ENCODE measurements at places on chromosomes 13 and 19.

GRCh38 chr13:47146991-47147811 lies 250.3 kb upstream of the HTR2A start:
- no peak for DNase-seq

DNA sequence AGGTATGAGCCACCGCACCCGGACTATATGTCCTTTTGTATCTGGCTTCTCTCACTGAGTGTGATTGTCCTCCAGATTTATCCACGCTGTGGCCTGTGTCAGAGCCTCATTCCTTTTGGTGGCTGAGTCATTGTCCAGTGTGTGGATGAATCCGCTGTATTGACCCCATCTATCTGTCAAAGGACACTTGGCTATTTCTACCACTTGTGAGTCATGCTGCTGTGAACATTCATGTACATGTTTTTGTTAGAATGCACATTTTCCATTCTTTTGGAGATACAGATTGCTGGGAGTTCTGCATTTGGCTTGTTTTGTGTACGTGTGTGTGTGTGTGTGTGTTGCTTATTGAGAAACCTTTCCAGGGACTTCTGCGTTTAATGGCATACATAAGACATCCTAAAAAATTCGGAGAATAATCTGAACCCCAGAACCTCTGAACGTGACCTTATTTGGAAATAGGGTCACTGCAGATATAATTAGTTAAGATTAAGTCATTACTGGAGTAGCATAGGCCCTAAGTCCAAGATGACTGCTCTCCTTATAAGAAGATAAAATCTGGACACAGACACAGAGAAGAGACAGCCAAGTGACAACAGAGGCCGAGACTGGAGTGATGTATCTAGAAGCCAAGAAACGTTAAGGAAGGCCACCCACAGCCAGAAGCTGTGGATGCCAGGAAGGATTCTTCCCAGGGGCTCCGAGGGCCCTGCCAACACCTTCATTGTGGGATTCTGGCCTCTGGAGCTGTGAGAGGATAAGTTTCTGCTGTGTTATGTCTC lies 4.9 kb upstream of the GIPC3 start:
- peak; percentile 92 for DNase-seq

DNA sequence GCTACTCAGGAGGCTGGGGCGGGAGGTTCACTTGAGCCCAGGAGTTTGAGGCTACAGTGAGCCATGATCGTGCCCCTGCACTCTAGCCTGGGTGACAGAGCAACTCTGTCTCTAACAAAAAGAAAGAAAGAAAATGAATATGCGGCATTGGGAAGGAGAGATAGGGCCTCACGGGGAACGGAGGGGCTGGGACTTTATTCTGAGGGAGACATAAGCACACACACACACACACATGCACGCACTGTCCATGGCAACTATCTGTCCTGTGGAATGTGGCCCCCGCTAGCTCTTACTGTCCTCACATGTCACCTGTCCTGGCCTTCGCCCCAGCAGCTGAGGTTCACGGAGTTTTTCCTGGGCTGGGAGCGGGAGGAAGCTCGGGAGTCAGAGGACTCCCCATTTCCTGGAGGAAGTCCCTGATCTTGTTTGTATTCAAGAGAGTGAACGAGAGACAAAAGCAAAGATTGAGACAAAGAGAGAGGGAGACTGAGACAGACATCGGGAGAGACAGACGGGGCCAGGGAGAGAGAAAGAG lies 654 bp downstream of the STAP2 start:
- DNase-seq, result no peak

GRCh38 chr13:73893833-73894232 lies 240.4 kb downstream of the KLF12 start:
- no peak for DNase-seq

DNA sequence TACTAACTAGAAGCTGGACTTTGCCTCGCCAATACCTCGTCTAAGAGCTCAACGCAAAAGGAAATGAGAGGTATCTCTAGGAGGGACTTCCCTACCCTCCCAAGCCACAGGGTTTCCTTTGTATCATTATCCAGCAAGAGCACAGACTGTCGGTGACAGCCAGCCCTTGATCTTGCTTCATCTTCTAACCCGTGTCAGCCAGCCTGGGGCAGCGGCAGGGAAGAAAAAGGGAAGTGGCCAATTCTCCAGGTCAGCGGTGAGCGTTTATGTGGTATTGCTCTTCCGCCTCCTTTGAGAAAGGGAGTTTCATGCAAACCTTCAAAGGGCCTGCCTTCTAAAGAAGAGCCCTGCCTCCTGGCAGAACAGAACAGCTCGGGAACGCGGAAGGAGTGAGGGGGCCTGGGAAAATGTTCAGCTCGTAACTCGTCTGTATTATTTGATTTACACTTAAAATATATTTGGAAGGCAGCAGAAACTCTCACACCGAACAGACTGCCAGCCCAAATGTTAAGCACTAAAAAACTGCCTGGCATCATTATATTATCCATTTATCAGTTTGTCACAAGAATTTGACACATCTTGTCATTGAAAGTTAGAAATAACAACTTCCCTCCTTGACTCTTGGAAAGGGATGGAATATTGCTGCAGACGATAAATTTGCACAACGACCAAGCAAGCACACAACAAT lies 41.8 kb downstream of the EFNB2 start:
- DNase-seq, result no peak

GRCh38 chr19:34459614-34460013 lies 21.9 kb upstream of the WTIP start:
- no peak for DNase-seq

DNA sequence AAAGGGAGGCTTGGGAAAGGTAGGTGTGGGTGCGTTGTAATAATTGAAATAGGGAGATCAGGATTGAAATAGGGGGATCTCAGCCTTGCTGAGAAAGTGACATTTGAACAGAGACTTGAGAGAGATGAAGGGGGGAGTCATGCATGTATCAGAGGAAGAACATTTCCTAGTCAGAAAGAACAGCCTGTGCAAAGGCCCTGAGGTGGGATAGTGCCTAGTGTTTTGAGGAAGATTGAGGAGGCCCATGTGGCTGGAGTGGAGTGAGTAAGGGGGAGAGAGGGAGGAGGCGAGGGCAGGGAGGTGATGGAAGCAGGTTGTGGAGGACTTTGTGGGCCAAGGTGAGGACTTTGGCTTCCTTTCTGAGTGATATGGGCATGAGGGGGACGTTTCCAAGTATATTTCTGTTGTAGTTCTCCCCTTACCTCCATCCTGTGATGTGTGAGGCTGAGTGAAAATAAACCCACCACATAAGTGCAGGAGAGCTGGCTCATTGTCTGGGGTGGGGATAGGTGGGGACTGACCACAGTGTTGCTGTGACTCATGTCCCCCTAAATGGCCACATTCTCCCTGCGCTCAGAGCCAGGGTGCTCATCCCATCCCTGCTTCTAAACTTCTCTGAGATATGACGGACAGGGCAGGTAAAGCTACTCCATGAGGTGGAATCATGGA lies 17.8 kb downstream of the ACTL9 start:
- no peak for DNase-seq

DNA sequence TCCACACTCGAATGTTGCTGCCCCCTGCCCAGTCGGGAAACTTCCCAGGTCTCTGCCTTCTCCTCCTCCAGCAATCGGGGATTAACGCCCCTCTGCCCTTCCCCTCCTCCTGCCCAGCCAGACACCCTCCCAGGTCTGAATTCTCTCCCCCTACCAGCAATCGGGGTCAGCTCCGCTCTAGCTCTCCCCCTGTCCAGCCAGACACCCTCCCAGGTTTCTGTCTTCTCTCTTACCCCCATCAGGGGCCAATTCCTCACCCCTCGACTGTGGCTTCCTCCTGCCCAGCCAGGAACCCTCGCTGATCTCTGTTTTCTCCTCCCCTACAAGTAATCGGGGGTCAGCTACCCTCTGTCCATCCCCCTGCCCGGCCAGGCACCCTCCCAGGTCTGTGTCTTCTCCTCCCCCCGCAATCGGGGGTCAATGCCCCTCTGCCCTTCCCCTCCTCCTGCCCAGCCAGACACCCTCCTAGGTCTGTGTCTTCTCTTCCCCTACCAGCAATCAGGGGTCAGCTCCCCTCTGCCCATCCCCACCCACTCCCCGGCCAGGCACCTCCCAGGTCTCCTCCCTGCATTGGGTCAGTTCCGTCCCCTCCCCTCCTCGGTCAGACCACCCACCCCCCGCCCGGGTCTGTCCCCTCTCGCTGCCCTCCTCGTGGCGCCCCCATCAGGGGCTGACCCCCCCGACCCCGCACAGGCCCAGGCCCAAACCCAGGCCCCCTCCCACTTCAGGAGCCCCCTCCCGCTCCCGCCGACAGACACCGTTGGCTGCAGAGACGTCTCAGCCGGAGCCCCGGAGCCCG lies 668 bp downstream of the ZFR2 start:
- DNase-seq, result no peak

DNA sequence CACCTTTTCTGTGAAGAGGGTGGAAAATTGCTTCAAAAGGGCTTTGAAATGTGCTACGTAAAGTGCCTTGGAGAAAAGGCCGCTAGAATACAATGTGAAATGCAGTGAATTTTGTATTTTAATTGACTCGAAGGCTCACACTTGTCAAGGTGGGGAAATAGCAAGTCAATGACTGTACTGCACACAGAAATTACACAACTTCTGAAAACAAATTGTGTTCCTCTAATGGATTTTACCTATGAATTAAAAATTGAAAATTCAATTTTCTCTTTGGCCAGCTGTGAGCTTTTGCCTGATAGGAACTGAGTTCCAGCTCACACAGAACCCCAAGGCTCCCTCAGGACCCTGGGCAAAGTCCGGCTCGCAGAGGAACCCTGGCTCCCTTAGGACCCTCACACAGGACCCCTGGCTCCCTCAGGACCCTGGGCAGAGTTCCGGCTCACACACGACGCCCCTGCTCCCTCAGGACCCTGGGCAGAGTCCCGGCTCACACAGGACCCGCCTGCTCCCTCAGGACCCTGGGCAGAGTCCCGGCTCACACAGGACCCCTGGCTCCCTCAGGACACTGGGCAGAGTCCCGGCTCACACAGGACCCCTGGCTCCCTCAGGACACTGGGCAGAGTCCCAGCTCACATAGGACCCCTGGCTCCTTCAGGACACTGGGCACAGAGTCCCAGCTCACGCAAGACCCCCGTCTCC lies 324.9 kb downstream of the UQCRFS1 start:
- no peak for DNase-seq

DNA sequence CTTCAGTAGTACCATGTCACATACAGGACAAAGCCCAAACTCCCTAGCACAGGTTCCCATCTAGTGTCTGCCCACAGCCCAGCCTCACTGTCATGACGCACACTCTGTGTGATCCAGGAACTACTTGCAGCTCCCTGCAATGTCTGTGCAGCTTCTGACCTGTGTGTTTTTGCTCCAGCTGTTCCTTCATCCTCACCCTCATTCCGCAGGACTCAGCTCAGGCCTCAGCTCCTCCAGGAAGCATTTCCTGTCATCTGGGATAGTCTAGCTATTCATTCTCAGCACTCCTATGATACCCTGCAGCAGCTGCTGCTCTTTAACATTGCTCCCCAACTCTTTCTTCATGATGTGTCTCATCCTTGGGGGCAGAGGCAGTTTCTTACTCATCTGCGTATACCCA lies 56.1 kb downstream of the ENOX1 start:
- peak; percentile 25 for DNase-seq

DNA sequence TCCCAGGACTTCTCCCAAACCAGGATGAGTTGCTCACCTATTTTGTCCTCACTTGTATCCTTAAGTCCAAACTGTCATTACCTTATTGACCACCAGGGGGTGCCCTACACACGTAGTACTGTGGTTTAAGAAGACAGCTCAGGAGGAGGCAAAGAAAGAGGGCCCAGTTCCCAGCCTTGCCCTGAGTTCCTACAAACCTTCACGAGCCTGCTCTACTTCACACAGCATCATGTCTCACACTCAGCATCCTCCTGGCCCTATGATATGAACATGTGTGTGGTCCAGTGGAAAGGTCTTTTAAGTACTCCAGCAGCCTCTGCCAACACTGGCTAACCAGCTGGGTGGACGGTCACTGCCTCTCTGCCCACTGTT lies 8.1 kb upstream of the ZNF784 start:
- peak; percentile 71 for DNase-seq

- peak; percentile 26 for DNase-seq
Observed at GRCh38 chr13:95677564-95678266, 776 bp downstream of the DNAJC3 start.

DNA sequence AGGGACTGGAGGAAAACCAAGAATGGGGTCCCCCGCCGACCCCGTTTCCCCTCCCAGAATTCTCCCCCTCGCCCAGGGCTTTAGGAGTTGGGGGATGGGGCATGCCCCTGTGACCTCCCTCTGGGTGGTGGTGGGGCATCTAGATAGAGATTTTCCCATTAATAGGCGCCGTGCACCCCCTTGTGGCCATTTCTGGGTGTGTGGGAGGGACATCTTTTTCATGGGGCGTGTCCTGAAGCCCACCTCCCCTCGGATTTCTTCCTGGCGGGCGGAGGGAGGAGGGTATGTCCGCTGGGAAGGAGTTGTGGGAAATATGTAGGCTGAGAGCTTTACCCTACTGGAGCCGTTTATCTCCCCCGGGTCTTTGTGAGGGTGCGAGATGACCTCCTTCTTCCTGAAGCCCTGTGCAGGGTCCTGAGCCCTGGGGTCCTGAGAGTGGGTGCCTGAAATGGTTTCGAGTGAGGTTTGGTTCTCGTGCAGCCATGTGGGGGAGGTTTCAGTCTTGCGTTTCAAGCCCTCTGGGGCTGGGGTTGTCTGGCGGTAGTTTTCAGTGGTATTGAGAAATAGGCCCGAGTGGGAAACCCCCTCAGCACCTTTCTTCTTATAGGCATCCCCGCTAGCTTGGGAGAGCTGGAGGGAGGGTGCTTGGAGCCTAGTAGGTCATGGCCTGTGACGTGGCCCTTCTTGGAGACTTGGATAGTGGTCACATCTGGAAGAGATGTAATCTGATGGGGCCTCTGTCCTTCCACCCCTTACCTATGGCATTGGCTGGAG lies 1.0 kb downstream of the PRMT1 start:
- peak; percentile 50 for DNase-seq

DNA sequence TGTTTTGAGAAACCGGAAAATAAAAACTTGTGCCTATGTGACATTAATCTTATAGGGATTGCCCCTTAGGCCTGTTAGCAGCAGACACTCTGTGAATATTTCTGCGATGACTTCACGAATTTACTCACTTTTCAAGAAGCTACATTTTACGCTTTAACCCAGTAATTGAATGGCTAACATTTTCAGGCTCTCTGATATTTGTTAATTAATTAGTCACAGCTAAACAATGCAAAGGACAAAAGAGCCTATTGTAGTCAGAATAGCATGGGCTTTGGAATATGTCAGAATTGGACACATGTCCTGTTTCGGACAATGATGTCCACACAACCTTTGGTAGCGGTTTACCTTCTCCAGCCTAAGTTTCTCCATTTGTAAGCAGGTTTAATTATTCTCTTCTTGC lies 506.6 kb downstream of the EFNB2 start:
- DNase-seq, result peak; percentile 23

GRCh38 chr19:37867831-37868230 lies 38.6 kb downstream of the WDR87 start:
- DNase-seq, result peak; percentile 22

- DNase-seq, result peak; percentile 24
Observed at GRCh38 chr13:26965952-26966700, 205.5 kb downstream of the USP12 start.

- DNase-seq, result no peak
Observed at GRCh38 chr19:50921426-50922316, 10.5 kb upstream of the KLK4 start.

All from AG08395 (cell line).